Stimulated activated CD4-positive, alpha-beta T cell treated with anti-CD3 and anti-CD28 coated beads, Interleukin-12 subunit alpha, Interleukin-12 subunit beta, amount 100 ng/mL, for 24 hours (primary cell): ENCODE measurements at places on chromosomes 5 and 9.

- DNase-seq, result no peak
Observed at GRCh38 chr5:170427672-170428236, 38.6 kb upstream of the KCNMB1 start.

DNA sequence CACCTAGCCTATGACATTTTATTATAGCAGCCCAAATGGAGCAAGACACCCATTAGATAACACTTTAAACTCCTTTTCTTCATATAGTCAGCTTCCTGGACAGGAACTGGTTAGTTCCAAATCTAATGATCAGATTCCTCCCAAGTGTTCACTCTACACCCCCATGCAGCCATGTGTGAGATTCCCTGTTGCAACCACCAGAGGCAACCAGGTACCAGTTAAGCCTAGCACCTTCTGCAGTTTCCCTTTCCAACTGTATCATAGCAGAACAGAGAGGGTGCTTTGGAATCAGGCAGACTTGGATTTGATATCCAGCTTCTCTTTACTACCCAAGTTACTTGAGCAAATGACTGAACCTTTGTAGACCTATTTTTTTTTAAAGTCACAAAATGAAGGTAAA is 296.6 kb upstream of the PCSK5 start:
- no peak for DNase-seq

DNA sequence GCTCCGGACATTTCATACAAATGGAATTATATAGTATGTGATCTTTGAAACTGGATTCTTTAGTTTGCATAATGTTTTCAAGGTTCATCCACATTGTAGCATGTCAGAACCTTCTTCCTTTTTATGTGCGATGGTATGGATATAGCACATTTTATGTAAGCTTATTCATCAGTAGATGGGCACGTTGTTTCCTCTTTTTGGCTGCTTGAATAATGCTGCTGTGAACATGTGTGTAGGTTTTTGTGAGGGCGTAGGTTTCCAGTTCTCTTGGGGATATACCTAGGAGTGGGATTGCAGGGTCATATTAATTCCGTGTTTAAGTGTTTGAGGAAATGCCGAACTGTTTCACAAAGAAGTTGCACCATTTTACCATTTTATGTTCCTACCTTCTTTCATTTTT is 187.8 kb downstream of the NR3C1 start:
- no peak for DNase-seq

GRCh38 chr5:83523929-83524328 is 52.4 kb downstream of the VCAN start:
- DNase-seq, result no peak

- no peak for DNase-seq
Observed at GRCh38 chr5:78243639-78244038, 50.9 kb downstream of the AP3B1 start.

GRCh38 chr5:134437847-134438581 is 26.3 kb upstream of the CDKN2AIPNL start:
- DNase-seq, result no peak

- no peak for DNase-seq
Observed at GRCh38 chr9:36217256-36217968, 26.7 kb downstream of the CLTA start.

DNA sequence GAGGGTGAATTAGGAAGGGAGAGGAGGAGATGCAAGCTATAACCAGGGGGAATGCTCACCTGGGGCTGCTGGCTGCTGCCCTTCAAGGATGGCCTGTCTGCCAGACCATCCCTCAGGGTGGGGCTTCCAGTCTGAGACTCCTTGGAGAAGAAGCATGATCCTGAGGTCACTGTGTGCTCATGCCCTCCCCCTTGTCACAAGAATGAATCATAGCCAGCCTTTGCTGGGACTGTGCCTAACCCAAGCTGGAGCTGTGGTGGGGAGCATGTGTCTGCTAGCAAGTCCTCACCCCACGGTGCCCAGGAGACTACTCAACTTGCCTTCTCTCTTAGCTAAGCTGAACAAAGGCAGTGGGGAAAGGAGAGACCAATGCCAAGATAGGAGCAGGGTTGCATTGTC is 463.6 kb downstream of the SPOCK1 start:
- no peak for DNase-seq

DNA sequence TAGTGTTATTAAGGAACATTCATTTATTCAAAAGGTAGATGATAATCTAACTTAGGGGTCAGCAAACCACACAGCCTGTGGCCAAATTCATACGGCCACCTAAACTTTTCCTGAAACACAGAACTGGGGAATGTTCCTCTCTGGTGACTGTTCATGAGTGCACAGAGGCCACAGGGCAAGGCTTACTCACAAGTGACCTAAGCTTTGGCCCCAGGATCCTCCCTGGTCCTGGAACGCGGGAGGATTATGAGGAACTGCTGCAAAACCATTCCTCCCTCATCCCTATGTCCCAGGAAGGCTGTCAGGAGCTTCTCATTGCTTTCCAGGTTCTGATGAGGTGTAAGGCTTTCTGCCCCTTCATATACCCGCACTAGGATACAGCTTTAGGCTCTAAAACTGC is 397.6 kb downstream of the SEMA5A start:
- DNase-seq, result no peak

- no peak for DNase-seq
Observed at GRCh38 chr9:86324308-86324707, 29.9 kb downstream of the TUT7 start.

DNA sequence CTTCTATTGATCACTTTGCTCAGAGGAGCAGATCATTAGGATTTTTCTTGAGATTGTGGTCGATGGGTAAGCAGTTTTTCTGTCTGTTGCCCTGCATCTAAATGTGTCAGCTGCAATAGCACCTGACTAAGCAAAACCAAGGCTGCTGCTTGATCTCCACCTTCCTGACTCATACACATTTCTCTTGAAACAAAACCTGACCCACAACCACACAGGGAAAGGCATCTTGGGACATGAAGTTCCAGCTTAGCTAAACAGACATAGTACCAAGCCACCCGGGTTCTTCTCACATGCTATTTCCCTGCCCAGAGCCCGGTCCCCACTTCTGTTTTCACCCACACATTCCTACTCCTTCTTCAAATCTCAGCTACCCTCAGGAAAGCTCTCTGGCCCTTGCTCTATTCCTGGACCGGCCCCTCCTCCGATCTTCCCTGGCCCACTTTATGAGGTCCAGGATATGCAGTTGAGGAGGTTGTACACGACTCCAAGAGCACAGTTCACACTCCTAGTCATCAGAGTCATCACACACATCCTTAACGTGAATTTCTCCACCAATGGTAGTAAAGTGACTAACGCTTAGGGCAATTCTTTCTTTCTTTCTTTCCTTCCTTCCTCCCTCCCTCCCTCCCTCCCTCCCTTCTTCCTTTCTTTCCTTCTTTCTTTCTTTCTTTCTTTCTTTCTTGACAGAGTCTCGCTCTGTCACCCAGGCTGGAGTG is 16.0 kb upstream of the ZBTB43 start:
- DNase-seq, result no peak
